ENCODE measurements at places on chromosomes 3 and 15. TPM values are rescaled to one million over a fixed set of nuclear protein-coding genes. Genes with fewer than 3 reads are reported as not detected.

DNA sequence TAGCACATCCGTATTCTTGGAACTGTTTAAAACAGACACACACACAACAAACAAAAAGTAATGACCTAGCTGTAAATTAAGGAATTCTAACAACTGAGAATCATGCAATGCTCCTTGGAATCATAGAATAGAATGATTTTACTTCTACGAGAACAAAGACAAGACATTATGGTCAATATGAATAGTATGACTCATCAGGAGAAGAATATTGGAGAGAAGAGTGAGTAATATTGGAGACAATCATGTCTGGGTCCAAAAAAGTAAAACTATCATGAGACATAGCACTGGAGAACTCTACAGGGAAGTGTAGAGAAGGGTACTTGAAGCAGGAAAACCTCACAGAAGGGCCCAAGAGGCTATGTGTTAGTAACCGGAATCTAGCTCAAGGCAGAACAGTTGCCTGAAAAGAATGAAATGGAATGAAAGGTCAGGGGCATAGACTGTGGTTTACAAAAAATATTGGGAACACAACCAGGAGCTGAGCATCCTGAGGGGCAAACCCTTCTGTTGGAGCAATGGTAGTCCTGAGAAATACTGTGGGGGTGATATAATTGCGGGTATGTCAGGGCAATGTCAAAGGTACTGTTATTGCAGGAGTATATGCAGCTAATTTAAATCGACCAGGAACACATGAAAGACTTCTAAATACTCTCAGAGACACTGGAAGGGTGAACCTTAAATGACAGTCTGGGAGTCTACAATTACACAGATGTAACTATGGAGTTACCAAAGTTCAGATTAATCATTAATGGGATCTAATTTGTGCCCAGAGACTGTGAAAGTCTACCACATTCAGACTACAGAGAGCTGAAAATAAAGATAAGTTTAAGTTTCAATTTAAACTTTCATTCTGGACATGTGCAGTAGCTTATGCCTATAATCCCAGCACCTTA lies 201.2 kb downstream of the BCHE start:
- H3K36me3 ChIP-seq, result no peaks in the 10 kb centered on the region
- no peaks in the 10 kb centered on the region for H3K27me3 ChIP-seq
- no peak overlapping the region for H3K27ac ChIP-seq
- H3K4me1 ChIP-seq, result no peaks in the 10 kb centered on the region
- no peak overlapping the region for H3K4me3 ChIP-seq

ITIH4 gene
- 26.9 TPM for total RNA-seq

- DNase-seq, result no peak
- H3K36me3 ChIP-seq, result no peaks in the 10 kb centered on the region
- peaks cover 8% of the 10 kb centered on the region for H3K4me1 ChIP-seq
- H3K4me3 ChIP-seq, result no peak overlapping the region
- H3K27ac ChIP-seq, result no peak overlapping the region
- H3K27me3 ChIP-seq, result no peaks in the 10 kb centered on the region
Observed at GRCh38 chr3:121654493-121655385, 6.0 kb downstream of the HCLS1 start.

DNA sequence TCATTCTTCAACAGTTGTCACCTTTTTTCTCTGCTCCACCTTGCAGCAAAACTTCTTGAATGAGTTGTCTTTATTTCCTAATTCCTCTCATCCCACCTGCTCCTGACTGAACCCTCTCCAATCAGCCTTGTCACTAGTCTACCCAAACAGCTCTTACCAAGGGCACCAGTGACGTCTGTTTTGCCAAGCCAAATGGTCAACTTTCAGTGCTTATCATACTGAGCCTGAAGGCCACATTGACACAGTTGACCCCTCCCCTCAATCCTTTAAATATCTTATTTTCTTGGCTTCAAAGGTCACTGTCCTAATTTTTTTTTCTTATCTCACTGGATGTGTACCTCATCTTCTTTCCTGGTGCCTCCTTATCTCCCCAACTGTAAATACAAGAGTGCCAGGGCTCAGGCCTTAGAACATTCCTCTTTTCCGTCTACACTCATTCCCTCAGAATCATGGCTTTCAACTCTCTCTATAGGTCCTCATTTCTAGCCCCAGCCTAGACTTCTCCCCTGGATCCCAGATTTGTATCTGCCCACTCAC lies 43.2 kb downstream of the CMTM8 start:
- peaks cover 9% of the 10 kb centered on the region for H3K4me1 ChIP-seq
- no peaks in the 10 kb centered on the region for H3K27me3 ChIP-seq
- H3K36me3 ChIP-seq, result no peaks in the 10 kb centered on the region
- no peak overlapping the region for H3K27ac ChIP-seq
- DNase-seq, result no peak

TMEM266 gene
- 2.5 TPM for total RNA-seq

- H3K27me3 ChIP-seq, result no peaks in the 10 kb centered on the region
- H3K27ac ChIP-seq, result no peak overlapping the region
- no peak overlapping the region for H3K4me3 ChIP-seq
- DNase-seq, result no peak
- H3K4me1 ChIP-seq, result no peaks in the 10 kb centered on the region
Observed at GRCh38 chr15:32778391-32779176, 60.8 kb downstream of the GREM1 start.

SATB1 gene
- total RNA-seq, result 28.4 TPM

DNA sequence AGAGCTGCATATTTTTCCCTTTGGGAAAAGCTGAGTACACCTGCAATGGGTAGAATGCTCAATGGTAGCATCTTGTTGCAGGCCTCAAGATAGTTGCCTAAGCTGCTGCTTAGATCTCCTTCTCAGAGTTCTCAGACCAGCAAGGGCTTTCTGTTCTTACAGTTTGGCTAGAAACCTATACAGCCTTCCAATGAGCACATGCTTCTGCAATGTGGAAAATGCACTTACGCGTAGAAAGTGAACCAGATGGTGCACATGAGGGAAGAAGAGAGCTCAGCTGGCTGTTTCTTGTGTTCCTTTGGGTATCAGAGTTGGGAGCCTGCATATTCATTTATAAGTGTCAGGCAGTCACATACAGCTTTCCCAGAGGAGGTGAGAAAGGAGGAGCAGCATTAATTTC lies 136.4 kb downstream of the B3GALNT1 start:
- H3K4me3 ChIP-seq, result no peak overlapping the region
- no peaks in the 10 kb centered on the region for H3K27me3 ChIP-seq
- DNase-seq, result no peak
- H3K4me1 ChIP-seq, result no peaks in the 10 kb centered on the region
- H3K27ac ChIP-seq, result no peak overlapping the region
- no peaks in the 10 kb centered on the region for H3K36me3 ChIP-seq

LXN gene
- total RNA-seq, result 20.9 TPM

GRCh38 chr15:69298697-69299441 lies at the start of gene PAQR5:
Gene PAQR5, plus strand, starts transcription at chr15:69298912. Its CDS starts 61,169 bp downstream, at chr15:69360081.
- H3K36me3 ChIP-seq, result no peaks in the 10 kb centered on the region
- H3K27ac ChIP-seq, result peak within 1 kb of the TSS; percentile 72
- peak within 1 kb of the TSS; percentile 64 for H3K4me3 ChIP-seq
- H3K27me3 ChIP-seq, result no peaks in the 10 kb centered on the region
- peaks cover 8% of the 10 kb centered on the region for H3K4me1 ChIP-seq
- peak; percentile 89 for DNase-seq

RPS27L gene
- total RNA-seq, result 196 TPM

DNA sequence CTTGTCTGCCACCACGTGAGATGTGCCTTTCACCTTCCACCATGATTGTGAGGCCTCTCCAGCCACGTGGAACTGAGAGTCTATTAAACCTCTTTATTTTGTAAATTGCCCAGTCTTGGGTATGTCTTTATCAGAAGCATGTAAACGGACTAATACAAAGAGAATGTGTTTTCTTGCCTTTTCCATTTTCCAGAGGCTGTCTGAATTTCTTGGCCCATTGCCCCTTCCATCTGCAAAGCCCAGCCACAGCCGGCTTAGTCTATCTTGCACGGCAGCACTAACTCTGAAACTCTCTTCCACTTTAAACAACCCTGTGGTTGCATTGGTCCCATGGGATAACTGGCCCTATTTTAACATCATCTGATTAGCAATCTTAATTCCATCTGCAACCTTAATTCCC lies 215.3 kb downstream of the LRTM1 start:
- no peak overlapping the region for H3K27ac ChIP-seq
- DNase-seq, result no peak
- no peaks in the 10 kb centered on the region for H3K36me3 ChIP-seq
- H3K27me3 ChIP-seq, result no peaks in the 10 kb centered on the region
- H3K4me1 ChIP-seq, result no peaks in the 10 kb centered on the region

- no peaks in the 10 kb centered on the region for H3K4me1 ChIP-seq
- H3K27me3 ChIP-seq, result no peaks in the 10 kb centered on the region
- no peak for DNase-seq
- peaks cover 87% of the 10 kb centered on the region for H3K36me3 ChIP-seq
- H3K27ac ChIP-seq, result no peak overlapping the region
Observed at GRCh38 chr3:45927881-45928280, 15.4 kb upstream of the CXCR6 start.
